ENCODE measurements at places on chromosomes 11 and 22. TPM values are rescaled to one million over a fixed set of nuclear protein-coding genes. Genes with fewer than 3 reads are reported as not detected.

CCDC73 gene
- total RNA-seq: not detected

PVALB gene
- not detected for total RNA-seq

TRIM29 gene
- not detected for total RNA-seq

- no peak for DNase-seq
Measured at GRCh38 chr11:97937501-97937900, 1083.2 kb upstream of the CNTN5 start.

GRCh38 chr11:129951201-129951865 lies 51.3 kb downstream of the PRDM10 start:
- no peak for DNase-seq

DNA sequence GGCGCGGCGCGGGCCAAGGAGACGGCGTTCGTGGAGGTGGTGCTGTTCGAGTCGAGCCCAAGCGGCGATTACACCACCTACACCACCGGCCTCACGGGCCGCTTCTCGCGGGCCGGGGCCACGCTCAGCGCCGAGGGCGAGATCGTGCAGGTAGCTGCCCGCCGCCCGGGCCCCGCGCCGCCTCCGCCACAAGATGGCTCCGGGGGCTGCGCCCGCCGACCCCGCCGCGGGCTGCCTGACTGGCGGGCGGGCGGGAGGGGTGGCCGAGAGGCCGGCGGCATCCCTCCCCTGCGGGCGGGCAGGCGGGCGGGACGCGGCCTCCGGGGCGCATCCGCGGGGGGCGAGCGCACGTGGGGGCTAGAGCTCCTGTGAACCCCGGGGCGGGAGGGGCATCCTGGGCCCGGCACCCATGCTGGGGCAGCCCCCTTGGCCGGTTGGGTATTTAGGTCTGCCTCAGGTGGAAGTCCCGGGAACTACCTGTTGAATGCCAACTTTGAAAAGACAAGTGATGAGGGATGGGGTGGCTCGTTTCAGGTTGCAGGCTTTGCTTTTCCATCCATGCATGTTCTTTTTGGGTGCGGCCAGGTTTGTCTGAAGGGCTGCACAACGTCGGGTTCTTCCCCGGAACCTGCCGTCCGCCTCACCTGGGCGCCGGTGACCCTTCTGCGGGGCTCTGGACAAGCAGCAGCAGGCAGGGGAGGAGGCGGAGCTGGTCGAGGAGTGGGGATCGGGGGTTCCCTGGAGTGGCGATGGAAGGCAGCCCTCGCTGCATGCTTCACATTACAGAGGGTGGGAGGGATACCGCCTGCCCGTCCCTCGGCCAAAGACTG lies 760 bp downstream of the ZNRF3 start:
- peak; percentile 35 for DNase-seq

DNA sequence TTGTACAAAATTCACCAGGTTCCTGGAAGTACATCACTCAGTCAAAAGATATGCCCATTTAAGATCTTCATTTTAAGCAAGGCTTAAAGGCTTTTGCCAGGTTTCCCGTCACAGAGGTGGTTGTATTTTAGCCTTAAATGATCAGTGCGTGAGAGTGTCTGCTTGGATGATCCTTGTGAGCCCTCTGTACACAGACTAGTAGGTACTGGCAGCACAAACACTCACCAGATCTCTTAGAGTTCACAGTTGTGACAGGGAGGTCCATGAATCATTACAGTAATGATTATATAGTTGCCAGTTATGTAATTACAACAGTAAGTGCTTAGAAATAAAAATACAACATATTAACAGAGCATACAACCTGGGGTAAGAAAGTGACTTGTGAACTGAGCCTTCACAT lies 84.2 kb upstream of the SLC25A18 start:
- DNase-seq: no peak

DNA sequence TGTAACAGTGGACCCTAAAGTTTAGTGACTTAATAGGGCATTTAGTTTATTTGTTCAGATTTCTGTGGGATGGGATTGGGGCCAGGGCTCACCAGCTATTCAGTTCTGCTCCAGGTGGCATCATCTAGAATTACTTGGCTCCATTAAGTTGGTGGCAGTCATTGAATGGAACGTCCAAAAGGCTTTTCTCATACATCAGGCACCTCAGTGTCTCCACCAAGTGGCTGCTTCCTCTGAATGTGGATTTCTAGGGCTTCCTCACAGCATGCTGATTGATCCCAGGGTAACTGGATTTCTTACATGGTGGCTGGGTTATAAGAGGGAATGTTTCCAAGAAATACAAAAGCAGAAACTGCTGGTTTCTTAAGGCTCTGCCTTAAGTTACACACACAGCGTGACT lies 34.7 kb downstream of the USP47 start:
- DNase-seq: no peak

DNA sequence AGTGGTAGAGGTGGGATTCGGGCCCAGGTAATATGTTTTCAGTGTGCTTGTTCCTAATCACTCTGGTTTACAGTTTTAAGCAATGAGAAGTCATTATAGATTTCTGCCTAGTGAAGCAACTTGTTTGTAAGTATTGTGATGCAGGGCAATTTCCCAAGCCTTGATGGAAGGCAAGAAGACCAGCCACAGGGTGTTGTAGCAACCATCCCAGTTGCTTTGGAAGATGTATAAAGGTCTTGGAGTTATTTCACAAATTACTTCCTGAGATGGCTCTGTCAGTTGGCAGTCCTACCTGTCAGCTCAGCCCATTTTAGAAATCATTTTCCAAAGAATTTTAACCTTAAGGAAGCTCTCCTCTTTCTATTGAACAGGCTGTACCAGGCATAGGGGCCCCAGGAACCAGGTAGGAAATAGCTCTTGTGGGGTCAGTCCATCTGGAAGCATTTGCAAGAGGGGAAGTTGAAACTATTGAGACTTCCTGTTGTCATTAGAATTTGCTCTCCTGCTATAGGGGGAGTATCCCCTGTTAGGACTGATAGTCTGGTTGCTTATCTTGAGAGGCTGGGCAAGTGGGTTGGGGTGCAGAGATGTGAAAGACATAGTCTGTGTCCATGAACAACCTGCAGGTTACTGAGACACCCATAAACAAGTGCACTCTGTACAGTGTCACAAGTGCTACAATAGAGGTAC lies 47.9 kb downstream of the STIM1 start:
- DNase-seq: no peak

DNA sequence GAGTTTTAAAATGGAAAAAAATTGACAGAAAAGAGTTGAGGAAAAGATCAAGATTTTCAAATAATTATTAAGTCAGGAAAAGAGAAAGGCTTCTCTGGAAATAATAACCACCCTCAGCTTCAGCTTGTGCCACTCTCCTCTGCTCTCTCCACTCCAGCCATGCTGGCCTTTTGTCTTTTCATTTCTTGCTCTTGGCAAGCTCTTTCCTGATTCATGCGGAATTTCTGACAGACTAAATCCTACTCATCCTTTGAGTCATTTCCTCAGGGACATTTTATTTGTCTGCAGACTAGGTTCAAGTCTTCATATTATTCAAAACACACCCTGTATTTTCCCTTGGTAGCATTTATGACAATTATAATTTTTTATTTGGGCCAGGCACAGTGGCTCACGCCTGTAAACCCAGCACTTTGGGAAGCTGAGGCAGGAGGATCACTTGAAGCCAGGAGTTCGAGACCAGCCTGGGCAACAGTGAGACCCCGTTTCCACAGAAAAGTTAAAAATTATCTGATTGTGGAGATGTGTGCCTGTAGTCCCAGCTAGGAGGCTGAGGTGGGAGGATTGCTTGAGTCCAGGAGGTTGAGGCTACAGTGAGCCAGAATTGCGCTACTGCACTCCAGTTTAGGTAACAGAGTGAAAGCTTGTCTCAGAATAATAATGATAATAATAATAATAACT lies 7.8 kb upstream of the P4HA3 start:
- no peak for DNase-seq

All from activated T-cell treated with anti-CD3 and anti-CD28 coated beads, Interleukin-2, amount 50 U/mL, for 72 hours (primary cell).